ENCODE measurements at places on chromosomes 2 and 18.

- DNase-seq = no peak
Measured at GRCh38 chr18:42165922-42166513, 211.0 kb downstream of the PIK3C3 start.

DNA sequence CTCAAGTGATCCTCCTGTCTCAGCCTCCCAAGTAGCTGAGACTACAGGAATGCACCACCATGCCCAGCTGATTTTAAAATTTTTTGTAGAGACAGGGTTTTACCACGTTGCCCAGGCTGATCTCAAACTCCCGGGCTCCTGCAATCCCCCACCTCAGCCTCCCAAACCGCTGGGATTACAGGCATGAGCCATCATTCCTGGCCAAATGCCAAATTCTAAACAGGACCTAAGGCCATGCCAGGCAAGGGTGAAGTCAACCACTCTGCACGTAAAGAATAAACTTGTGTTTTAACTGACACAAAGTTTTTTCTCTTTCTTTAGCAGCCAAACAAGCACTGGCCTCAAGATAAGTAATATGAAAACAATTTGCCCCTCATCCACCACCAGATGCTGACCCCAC lies 37.4 kb upstream of the SATB2 start:
- DNase-seq = no peak

DNA sequence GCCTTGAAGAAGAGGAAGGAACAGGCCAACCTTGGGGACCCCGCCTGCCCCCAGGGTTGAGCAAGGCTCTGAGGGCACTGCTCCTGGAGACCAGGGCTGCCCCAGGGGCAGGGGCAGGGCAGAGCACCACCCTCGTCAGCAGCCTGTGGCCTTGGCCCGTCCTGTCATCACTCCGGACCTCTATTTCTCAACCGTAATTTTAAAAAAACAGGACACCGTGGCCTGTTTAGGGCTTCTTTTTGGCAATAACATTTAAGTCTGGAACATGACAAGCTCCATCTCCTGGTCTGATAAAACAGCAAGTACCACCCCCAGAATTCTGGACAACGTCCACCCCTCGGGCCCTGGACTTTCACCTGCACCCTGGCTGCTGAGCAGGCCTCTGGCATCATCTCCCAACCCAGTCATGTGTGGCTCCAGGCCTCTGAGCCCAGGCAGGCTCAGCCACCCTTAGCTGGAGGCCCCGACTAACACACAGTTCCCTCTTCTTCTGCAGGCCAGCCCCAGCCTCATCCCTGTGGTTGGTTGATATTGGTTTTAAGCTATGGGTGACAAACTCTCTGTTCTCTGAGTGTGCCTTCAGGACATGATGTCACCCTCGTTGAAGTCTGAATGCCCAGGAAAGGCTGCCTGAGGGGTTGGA lies 22.6 kb upstream of the ID2 start:
- no peak for DNase-seq

- DNase-seq = no peak
Measured at GRCh38 chr2:127381762-127382161, 6.0 kb downstream of the MAP3K2 start.

- no peak for DNase-seq
Measured at GRCh38 chr2:60333264-60333663, 220.2 kb downstream of the BCL11A start.

GRCh38 chr2:239275847-239276831 lies 124.7 kb downstream of the HDAC4 start:
- no peak for DNase-seq

All from activated CD4-positive, alpha-beta T cell treated with anti-CD3 and anti-CD28 coated beads, Interleukin-2, amount 50 U/mL, for 48 hours (primary cell).